Stimulated activated CD4-positive, alpha-beta T cell treated with anti-CD3 and anti-CD28 coated beads, Interleukin-1b, Interleukin-23, amount 100 ng/mL, for 1 hour (primary cell): ENCODE measurements at places on chromosomes 7 and 10.

DNA sequence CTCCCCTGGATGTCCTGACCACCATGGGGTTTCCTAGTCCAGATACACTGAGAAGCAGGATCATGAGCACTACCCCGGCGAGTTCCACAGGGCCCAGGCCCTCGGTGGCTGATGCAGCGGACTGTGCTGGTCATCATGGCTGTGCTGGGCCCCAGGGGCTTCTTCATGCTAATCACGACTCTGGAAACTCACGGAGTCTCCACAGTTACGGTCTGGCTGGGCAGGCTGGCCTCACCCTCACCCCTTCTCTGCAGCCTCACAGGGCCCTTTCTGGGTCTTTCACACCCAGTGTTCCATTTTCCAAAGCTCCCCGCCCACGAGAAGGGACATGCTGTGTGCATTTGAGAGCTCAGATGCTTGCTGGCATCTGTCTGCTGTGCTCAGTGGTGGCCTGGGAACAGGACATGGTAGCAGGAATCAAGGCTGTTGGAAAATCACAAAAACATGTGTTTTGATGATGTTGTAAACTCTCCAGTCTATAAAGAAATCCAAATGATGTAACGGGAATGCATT lies 119.0 kb downstream of the PTPN20 start:
- no peak for DNase-seq

- no peak for DNase-seq
Observed at GRCh38 chr7:129950191-129950932, 2.4 kb downstream of the UBE2H start.

- DNase-seq: no peak
Observed at GRCh38 chr10:118868589-118868988, 113.8 kb upstream of the CACUL1 start.

DNA sequence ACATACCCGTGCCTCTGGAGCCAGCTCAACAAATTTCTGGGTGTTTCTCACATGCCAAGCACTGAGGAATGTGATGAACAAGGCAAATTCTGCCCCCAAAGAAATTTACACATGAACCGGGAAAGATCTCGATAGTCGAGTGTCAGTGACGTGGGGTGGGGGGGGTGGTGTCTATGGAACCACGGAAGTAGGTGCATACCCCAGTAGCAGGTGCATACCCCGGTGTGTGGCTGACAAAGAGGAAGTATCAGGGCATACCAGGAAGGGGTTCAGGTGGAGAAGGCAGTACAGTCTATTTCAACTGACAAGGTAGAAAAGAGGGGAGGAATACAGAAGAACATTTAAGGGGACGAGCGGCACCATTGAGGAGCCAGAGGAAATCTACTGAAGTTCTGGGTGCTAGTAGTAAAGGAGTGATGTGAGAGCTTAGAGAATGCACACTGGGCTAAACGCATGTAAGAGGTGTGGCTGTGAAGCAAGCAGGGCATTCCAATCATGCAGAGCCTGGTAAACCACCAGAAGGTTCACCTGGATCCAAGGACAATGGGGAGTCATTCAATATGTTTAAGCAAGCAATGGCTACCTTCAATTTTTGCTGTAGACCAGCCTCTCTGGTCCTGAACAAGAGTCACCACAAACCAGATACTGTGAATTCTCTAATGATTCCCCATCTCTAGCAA lies 6.2 kb downstream of the CCDC6 start:
- DNase-seq: no peak

DNA sequence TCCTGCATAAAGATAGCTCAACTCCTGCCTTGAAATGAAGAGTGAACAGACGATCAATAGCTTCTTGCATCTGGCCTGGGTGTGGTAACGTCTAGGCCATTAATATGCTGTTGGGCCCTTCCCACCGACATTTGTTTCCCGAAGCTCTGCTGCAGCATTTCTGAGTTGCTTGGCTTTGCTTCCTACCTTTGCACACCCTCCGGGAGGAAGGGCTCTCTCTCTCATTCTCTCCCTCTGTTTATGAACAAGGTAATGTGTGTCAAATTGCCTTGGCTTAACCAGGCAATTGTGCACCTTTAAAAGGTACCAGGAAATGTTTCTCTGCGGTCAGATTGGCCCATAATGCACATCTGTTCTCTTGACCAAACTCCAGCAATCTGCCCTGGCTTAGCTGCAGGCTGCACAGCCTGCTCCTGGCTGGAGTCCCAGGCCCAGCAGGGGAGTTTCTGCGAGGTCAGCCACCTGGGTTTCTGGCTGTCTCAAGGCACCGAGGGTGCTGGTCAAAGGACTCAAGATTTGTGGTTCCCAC lies 223.7 kb downstream of the SNX10 start:
- no peak for DNase-seq

DNA sequence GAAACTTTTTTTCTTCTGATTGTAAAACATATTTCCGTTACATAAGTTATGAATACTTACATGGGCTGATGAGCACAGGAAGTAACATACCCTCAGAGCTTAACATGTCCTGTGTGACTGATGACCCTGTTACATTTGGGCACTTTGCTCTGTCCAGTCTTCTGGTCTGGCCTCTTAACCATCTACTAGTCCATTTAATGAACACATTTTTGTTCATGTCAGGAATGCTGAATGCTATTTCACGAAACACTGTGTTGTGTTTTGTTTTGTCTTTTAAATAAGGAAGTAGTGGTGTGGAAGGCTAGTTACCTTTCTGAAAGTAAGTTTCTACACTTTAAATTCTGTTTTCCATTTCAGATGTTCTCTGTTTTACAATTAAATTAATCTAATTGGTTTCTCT lies 77.7 kb downstream of the RBM33 start:
- DNase-seq: no peak

DNA sequence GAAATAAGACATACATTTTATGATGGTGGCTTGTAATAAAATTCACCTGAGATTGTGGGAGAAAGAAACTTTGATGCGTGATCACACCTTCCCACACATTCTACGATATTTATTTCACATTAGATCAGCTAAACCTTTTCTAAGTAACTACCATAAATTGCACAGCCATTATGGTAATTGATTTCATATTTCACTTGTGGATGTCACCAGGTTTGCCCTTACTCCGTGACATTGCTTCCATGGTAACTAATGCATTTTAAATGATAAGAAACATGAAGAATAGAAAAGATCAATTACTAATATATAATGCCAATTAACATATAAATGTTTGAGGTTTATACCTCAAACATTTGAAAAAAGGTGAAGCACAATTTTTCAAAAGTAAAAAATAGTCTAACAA lies 35.8 kb upstream of the SMIM30 start:
- DNase-seq: no peak

DNA sequence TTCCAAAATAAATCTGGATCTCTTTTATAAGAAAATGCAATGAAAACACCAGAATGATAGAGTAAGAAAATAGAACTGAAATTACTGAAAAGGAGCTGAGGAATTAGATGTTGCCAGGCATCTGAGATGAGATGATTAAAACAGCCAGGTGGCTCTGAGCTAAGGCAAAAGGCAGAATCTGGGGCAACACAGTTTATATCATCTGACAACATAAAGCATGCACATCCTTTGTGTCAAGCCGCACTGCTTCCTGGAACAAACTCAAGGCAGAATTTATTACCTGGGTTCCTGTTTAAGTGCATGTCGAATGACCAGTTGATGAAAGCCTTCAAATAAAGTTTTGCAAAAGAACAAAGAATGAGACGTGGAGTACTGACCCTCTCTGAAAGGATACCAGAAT lies 247.0 kb downstream of the SNX10 start:
- DNase-seq: no peak

DNA sequence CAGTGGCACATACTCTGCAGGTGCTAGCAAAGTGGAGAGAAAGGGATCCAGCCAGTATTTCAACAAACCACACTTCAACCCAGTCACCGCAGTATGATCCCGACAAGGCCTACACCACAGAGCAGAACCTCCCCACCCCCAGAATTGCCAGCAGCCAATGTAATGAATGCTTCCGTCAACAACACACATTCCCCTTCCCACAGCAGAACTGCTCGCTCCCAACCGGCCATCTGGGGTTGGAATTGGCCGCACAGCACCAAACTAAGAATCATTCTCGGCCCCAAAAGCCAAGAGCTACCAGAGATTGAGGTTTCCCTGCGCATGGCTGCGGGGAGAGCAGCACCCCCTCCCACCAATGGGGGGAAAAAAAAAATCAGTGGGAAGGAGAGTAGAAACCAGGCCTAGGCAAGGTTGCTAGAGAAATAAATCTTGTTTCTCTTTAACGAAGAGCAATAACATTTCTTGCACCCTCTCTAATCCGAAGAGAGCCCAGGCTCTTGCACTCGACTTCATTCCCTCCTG lies 1.1 kb downstream of the WASL start:
- DNase-seq: no peak

- DNase-seq: no peak
Observed at GRCh38 chr10:3530783-3531645, 254.0 kb downstream of the KLF6 start.

DNA sequence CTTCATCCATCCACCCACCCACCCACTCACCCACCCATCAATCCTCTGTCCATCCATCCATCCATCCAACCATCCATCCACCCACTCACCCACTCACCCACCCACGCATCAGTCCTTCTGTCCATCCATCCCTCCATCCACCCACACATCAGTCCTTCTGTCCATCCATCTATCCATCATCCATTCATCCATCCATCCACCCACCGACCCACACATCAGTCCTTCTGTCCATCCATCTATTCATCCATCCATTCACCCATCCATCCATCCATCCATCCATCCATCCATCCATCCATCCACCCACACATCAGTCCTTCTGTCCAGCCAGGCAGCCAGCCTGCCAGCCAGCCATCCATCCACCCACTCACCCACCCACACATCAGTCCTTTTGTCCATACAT lies 15.8 kb upstream of the GRIFIN start:
- DNase-seq: no peak

DNA sequence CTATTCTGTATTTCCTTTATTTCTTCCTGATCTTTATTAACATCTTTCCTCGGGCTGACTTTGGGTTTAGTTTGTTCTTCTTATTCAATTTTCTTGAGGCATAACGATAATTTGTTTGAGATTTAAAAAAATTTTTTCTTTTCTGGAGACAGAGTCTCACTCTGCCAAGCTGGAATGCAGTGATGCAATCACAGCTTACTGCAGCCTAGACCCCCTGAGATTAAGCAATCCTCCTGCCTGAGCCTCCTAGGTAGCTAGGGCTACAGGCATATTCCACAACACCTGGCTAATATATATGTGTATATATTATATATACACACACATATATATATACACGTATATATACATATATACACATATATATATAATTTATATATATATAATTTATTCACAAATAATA lies 540.2 kb downstream of the NXPH1 start:
- DNase-seq: no peak

- no peak for DNase-seq
Observed at GRCh38 chr7:140317597-140317996, 80.7 kb downstream of the SLC37A3 start.

GRCh38 chr7:51789489-51789888 lies 472.9 kb upstream of the COBL start:
- no peak for DNase-seq

GRCh38 chr10:79562135-79562756 lies 2.0 kb upstream of the SFTPA2 start:
- peak; percentile 45 for DNase-seq

DNA sequence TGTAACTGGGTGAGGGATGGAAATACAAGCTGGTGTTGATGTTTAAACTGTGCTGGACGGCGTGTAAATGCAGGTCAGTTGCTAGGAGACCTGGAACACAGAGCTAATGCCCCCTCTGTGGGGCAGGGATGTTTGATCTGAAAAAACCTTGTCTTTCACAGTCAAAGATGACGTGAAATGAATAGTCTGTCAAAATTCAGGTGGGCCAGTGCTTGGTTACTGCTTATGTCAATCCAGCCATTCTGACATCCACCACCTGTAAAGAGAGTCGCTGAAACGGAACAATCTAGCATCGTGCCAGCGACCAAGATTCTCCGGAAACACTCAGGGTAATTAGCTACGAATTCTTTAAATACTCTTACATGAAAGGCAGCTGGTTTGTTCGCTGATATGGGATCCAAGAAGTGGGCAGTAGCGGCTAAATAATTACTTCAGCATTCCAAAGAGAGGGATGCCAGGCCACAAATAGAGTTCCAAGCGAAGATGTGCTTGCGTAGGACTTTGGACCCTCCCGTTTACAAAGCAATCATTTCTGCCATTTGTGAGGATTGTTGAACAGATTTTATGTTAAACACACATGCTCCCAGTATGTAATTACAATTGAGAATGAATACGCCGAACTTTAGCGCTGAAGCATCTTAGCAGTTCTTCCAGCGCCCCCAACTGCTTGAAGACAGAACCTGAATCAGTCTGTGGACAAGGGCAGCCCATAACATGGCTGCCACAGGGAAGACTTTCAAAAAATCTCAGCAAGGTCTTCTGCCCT lies 7.3 kb upstream of the ASB4 start:
- DNase-seq: no peak
